Motor neuron (in vitro differentiated cells): ENCODE measurements at places on chromosomes 11 and 22. TPM values are rescaled to one million over a fixed set of nuclear protein-coding genes. Genes with fewer than 3 reads are reported as not detected.

Gene OR5T3
- not detected in 2 replicates for total RNA-seq

Gene MUC5AC
- total RNA-seq, result under 0.01 and 0.25 TPM in 2 replicates

Gene TMEM45B
- total RNA-seq, result 0.23 and 0.31 TPM in 2 replicates

Gene MS4A15
- 0.13 TPM in 1 of 2 replicates, not detected in the other for total RNA-seq
